ENCODE measurements at places on chromosomes 1 and 21. TPM values are rescaled to one million over a fixed set of nuclear protein-coding genes. Genes with fewer than 3 reads are reported as not detected.
A peak's percentile ranks its signal among the peaks of the same experiment; 100 is the strongest.

GRCh38 chr1:150749720-150750311 is 15.8 kb downstream of the CTSS start:
- DNase-seq, result no peak

DNA sequence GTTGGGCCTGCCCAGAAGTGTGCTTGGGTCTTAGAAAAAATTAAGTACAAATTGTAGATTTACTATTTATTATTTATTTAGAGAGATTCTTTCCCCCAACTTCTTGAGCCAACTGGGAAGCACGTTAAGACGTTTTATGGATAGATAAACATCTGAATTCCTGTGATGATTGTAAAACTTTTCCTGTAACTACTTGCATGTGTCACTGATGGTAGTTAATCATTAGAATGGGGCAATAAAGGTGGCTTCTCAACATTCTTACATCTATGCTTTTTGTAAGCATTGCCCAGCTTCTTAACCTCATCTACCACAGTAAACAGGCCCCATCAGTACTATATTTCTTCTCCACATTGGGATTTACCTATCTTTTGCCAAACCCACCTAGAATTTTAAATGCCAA is 559.8 kb downstream of the LMO4 start:
- DNase-seq, result no peak

DNA sequence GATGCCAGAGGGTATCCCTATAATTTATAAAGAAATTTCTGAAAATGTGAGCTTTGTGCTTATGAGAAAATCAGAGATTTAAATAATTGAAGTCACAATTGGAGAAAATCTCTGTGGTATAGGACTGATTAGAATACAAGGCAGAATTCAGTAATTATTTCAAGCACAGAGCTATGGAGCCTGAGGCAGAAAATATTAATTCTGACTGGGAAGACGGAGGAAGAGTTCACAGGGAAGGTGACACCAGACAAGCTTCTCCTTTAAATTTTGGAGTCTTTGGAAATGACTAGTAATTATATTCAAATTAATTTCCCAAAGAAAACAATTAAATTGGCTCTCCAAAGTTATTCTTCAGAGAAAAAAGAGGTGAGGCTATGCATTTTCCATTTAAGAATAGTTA is 121.5 kb downstream of the CHRM3 start:
- DNase-seq, result no peak

TMEM59 gene
- total RNA-seq, result 177 TPM

GRCh38 chr1:99352821-99353220 is 88.5 kb downstream of the PLPPR4 start:
- DNase-seq, result no peak

DNA sequence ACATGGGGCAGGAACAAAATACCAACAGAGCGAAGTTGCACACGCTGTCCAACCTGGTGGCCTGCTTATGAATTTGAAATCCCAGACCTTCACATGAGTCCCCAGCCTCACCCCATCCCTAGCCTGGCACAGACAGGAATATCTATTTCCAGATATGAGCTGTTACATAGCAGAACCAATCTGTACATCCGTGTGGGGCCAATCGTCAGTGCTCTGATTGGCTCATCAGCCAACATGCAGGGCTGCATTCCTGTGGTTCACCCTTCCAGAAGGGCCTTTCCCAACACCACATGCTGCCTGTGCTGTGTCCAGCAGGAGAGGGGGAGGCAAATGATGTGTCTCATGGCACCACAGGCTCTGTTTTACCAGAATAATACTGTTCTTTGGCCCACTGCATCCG is 31.3 kb downstream of the CCN1 start:
- DNase-seq, result peak; percentile 100

Measured in Daoy (cell line).